ENCODE measurements at places on chromosomes 11 and 22.

DNA sequence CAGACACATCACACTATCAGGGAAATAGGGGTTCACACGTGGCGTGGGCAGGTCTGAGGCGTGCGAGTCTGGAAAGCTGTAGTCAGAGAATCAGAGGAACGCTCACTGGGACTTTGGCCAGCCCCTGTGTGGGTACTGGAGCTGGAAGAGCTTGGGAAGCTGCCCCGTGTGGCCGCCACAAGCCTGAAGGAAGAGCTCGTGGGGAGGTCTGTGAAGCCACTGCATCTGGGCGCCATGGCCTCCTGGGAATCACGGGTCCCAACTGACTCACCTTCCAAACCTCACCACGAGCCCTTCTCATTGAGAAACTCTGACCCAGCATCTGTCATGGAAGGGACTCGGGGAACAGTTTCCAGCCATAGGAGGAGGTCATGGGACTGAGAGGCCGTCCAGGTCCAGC, 5.9 kb upstream of the MRGPRF start:
- no peak for DNase-seq

DNA sequence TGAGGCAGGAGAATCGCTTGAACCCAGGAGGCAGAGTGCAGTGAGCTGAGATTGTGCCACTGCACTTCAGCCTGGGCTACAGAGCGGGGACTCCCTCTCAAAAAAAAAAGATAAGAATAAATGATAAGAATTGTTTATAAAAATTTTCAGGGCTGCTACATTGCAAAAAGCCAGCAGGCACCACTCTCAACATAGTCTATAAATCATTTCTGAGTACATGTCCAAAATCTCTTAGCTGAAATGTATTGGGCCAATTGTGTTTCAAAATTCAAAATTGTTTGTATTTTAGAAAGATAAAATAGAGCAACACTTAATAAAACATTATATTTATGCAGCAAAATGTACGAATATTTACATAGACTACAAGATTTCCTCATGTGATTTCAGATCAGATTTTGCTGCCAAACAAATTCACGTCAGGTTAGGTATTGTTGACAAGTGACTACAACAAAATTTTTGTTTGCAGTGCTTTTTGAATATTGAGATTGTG, 13.9 kb downstream of the PGR start:
- DNase-seq: no peak

GRCh38 chr22:47400701-47401591, 638.5 kb downstream of the TBC1D22A start:
- no peak for DNase-seq

GRCh38 chr11:67054346-67054835, 2.3 kb upstream of the RHOD start:
- DNase-seq: no peak

DNA sequence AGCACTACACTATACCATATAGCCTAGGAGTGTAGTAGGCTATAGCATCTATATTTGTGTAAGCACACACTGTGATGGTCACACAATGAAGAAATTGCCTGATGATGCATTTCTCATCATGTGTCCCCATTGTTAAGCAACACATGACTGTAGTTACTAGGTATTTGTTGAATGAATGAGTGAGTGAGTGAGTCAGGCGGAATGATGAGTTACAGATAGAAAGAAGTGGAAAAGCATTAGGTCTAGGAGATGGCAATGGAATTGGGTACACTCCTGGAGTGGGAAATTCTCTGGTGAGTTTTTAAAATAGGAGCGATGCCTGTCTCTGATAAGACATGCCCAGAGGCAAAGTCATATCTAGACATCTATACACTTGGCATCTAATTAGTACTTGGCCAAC, 160.5 kb upstream of the TBCEL start:
- DNase-seq: peak; percentile 29

- no peak for DNase-seq
Measured at GRCh38 chr11:44028401-44028800, 19.4 kb upstream of the ACCSL start.

All from NCI-H226 (cell line).